ENCODE measurements at places on chromosomes 16 and 17. TPM values are rescaled to one million over a fixed set of nuclear protein-coding genes. Genes with fewer than 3 reads are reported as not detected.

The SLC46A1 gene
- total RNA-seq = 5.7 TPM

The C16orf46 gene
- 1.3 TPM for total RNA-seq

The TNFSF13 gene
- 2.9 TPM for total RNA-seq

The TAX1BP3 gene
- 71.9 TPM for total RNA-seq

The TBC1D3 gene
- total RNA-seq = not detected

The TRIM47 gene
- total RNA-seq = 10.0 TPM
